ENCODE measurements at places on chromosomes 5 and 9. TPM values are rescaled to one million over a fixed set of nuclear protein-coding genes. Genes with fewer than 3 reads are reported as not detected.

The LCN12 gene
- polyA plus RNA-seq = 121 TPM

The TPM2 gene
- 463 TPM for polyA plus RNA-seq

The PCDHB13 gene
- polyA plus RNA-seq = 1.4 TPM

- DNase-seq = no peak
These were observed 663.6 kb upstream of the RIOK2 start for GRCh38 chr5:97846643-97847042.

- peak; percentile 21 for DNase-seq
These were observed 204.4 kb downstream of the EFNA5 start for GRCh38 chr5:107466233-107466769.

GRCh38 chr5:126348855-126349635 is 74.2 kb upstream of the GRAMD2B start:
- no peak for DNase-seq

GRCh38 chr5:32332966-32333365 is 20.2 kb upstream of the MTMR12 start:
- DNase-seq = no peak

GRCh38 chr5:82879089-82879488 is 198.1 kb downstream of the TMEM167A start:
- no peak for DNase-seq

- peak; percentile 81 for DNase-seq
These were observed 5.5 kb upstream of the SET start for GRCh38 chr9:128683340-128684064.

GRCh38 chr5:32869216-32869615 is 158.1 kb downstream of the NPR3 start:
- no peak for DNase-seq

DNA sequence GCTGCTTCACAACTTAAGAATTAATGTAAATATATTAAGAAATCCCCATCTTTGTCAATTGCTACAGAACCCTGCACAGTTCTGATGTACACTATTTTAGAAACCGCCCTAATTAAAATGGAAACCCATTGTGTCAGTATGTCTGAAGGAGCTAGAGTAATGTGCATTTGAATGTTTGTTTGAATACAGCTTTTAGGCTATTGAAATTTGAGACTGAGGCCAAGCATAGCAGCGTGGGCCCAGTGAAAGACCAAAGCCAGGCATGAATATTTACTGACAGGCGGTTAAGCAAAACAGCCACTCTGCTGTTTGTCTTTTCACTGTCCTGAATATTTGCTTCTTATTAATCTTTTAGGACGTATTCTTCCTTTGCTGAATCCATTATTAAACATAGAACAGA is 252.3 kb downstream of the IZUMO3 start:
- DNase-seq = no peak

DNA sequence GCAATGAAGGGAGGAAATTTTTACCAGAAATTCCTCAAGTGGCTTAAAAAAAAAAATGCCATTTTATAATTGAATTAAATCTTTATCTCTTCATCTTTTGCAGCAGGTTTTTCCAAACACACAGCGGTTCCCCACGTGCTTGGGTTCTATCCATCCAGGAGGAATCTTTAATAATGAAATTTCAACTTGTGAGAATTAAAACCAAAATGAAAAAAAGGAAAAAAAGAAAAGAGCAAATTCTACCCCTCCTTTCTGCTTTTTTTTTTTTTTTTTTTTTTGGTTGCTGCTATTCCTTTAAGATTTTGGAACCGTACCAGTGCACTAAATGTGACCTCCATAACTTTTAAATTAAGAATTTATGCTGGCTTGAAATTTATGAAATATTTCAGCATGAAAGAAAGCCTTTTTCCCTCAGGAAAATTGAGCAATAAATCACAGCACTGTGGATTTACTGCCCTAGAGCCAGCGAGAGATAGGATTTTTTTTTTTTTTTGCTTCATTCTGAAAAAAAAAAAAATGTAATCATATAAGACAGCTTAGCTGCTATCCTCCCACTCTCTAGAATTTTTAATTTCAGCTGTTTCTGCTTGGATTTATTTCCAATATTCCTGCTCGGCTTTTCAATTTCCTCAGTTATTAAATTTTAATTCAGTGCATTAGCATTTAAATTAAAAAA is 88.5 kb downstream of the ZNF618 start:
- no peak for DNase-seq

DNA sequence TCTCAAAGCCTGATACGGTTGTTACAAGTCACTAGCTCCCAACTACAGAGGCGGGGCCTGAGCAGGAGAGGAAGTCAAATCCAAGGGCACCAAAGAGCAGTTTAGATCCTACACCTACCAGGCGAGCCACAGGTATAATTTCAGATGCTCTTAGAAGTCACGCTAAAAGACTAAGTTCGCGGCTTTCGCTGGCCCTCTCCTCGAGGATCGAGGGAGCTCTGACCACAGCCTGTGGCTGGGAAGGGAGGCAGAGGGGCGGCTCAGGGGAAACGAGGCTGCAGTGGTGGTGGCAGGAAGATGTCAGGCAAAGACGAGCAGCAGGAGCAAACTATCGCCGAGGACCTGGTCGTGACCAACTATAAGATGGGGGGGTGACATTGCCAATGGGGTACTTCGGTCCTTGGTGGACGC is 48.6 kb downstream of the SEMA4D start:
- no peak for DNase-seq

DNA sequence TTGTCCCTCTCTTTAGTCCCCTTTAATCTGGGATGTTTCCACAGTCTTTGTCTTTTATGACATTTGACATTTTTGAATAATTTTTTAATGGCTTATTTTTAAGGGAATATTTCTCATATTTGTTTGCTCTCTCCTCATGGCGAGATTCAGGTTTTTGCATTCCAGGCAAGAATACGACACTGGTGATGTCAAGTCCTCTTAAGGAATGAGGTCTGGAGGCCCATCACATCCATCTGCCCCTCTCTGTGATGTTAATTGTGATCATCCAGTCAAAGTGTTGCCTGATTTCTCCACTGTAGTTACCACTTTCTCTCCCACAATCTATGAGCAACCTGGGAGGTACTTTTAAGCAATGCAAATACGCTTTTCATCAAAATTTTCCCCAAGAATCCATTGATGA is 193.2 kb downstream of the MAST4 start:
- no peak for DNase-seq

The SLC34A1 gene
- polyA plus RNA-seq = not detected

DNA sequence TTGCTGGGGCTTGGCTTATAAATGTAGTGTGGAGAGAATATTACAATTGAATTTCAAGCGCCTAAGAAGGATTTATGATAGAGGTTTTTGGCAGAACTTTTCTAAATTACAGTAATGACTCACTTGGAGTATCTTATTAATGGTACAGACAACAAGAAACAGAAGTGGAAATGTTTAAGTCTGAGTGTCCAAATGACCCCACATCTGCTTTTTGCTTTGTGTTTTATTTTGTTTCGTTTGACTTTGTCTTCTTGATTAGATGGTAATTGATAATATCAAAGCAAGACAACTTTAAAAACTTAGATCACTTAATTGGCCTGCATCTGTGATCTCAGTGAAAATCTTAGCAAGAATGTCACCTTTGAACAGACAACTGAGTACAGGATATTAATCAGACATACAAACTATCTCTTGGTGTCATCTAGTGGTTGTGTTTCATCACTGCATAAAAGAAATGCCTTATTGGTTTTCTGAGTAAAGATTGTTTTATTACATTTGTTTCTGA is 577.4 kb downstream of the ISL1 start:
- no peak for DNase-seq

GRCh38 chr5:91318724-91319123 is 64.4 kb downstream of the ARRDC3 start:
- DNase-seq = no peak

The HMMR gene
- polyA plus RNA-seq = 10.0 TPM

The HNRNPA0 gene
- polyA plus RNA-seq = 42.6 TPM

- DNase-seq = no peak
These were observed 107.5 kb downstream of the RGS3 start for GRCh38 chr9:113570749-113571711.

GRCh38 chr5:7867260-7867659 is 1.6 kb downstream of the FASTKD3 start:
- no peak for DNase-seq

DNA sequence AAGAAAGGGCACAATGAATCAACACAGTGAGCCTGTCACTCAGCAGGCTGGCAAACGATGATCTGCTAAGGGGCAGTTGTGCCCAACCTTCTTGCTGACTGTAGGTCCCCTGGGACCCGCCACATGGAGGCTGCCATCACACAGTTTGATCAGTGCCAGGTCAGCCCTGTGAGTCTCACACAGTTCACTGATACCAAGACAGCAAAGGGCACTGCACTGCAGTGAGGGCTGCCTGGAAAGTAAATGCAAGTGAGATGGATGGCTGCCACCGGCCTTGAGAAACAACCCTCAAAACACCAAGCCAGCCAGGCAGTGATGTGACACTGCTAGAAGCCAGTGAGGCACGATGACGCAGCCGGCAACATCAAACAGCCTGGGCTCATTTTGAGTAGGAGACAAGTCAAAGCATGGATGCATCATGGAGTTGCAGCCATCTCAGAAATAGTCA is 30.3 kb downstream of the FOXD1 start:
- no peak for DNase-seq

DNA sequence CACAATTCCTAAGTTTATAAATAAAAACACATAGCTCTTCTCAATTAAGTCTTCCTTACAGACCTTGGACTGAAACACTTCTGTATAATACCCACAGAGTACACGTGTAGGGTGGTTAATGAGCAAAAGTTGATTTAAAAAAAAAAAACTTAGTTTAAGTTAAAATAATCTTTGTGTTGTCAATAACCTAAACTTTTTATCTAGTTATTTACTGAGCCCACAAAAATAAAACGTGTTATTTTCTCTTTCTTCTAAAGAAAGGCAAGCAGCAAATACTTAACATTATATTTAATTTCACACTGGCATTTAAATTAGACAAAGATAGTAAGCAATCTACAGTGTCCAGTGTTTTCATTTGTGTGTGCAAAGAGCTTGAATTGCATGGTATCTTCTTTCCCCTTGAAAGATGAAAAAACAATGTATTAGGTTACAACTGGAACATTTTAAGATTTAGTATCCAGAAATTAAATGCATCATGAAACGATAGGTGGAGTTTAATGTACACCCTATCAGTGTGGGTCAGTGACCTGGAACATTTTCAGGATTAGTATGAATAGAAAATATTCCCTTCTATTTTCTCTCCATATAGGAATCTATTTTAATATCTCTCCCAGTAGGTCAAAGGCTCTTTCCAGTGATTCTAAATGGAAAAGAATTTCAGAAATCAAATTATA is 1014.8 kb downstream of the NR2F1-AS1 start:
- no peak for DNase-seq

DNA sequence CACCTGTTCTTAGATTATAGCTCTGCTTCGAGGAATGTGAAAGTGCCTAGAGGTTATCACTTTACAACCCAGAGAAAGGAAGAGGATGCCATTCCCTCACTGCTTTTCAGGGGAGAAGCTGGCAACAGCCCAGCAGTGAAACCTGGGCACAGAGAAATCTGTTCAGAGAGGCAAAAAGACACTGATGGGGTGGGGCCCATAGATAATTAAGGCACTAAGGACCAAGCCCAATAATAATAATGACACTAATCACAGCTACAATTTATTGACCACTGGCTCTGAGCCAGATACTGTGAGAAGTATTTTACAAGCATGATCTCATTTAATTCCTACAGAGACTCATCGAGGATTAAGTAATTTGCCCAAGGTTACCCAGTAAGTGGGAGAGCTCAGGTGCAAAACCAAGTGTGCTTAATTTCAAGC is 168.3 kb downstream of the PIK3R1 start:
- peak; percentile 11 for DNase-seq

The JAK2 gene
- 12.9 TPM for polyA plus RNA-seq

DNA sequence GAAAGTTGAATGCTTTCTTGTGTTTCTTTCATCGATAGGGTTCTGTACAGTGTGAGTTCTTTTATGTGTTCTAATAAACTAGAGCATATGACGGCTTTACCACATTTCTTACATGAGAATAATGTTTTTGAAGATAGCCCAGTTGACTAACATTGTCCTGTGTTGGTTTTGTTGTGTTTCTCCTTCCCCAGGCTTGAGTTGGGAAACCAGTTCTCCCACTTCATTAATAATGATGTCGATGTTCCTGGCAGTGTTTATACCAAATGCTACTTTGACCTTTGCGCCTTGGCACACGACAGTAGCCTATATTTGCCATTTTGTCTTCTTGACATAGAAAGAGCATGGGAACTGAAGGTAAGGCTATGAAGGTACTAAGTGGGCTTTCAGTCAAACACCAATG is 14.4 kb upstream of the ZNF782 start:
- DNase-seq = no peak

- DNase-seq = no peak
These were observed 26.4 kb upstream of the NSMF start for GRCh38 chr9:137485343-137486140.

DNA sequence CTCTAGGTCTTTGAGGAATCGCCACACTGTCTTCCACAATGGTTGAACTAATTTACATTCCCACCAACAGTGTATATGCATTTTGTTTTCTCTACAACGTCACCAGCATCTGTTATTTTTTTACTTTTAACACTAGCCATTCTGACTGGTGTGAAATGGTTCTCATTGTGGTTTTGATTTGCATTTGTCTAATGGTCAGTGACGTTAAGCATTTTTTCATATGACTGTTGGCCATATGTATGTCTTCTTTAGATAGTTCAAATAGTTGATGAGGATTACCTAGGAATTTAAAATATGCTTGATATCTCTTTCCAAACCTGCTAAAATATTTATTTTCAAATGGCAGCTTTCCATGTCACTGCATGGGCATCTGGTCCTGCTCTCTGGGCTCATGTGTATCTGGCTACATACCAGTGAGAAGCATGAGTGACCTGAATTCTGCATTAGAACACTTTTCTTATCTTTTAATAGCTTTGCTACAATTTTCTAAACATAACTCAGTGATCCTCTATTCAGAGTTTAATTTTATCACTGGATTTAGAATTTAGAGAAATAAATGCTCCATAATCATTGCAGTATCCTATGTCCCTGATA is 95.8 kb upstream of the ADAMTS16 start:
- no peak for DNase-seq

DNA sequence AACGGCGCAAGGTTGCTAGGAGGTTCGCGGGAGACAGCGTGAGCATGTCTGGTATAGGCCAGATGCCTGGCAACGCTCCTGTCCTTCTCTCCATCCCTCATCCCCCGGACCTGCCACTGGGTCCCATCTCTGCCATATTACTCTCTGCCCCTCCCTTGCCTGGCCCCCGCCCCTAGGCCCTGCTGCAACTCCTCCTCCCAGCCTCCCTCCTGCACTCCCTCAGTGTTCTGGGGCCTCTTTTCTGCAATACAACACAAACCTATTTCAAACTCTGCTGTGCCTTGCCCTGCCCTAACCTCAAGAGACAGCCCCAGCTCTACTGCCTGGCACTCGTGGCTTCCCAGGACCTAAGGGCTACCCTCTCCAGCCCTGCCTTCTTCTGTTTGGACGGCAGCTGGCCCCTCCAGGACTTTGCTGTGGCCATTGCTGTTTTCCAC is 8.9 kb upstream of the DBN1 start:
- DNase-seq = no peak

The SPRY4 gene
- polyA plus RNA-seq = 41.7 TPM

The CDO1 gene
- polyA plus RNA-seq = 5.7 TPM

- DNase-seq = no peak
These were observed at the start of gene DMRT1 for GRCh38 chr9:841371-842209. Gene DMRT1 (plus strand): TSS chr9:841697. CDS start chr9:841839, 142 bp downstream.

- DNase-seq = peak; percentile 78
These were observed 591 bp downstream of the ABCA1 start for GRCh38 chr9:104927216-104927911.

Measured in large intestine (tissue), 12 donors.